ENCODE measurements at places on chromosomes 16 and 17.

DNA sequence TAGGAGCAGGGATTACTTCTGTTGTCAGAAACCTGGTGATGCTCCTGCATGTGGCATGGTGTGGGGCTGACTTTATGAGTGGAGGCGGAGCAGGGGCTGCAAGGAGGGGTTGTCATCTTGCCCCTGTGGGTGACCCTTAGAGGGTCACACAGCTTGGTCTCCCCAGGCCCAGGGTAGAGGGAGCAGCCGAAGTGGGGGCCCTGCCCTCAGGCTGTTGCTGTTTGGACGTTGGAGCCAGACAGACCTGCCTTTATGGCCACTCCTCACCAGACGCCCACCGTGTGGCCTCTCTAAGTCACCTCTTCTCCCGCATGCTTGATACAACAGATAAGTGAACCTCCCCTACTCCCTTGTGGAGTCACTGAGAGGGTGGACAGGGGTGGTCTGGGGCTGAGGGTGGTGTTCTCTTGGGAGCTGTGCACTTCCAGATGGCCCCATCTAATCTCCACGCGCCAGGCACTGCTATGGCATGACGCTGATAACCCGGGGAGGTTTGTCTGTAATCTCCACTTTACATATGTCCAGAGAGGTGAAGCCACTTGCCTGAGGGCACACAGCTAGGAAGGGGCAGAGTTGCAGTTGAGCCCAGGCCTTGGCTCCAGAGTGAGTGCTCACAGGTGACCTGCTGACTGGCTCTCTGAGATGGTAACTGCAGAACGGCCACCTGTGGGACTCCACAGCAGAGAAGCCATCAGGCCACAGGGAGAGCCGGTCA is 10.0 kb downstream of the MAP2K3 start:
- no peak for DNase-seq

GRCh38 chr16:20976576-20976975 is 76.0 kb downstream of the LYRM1 start:
- DNase-seq = no peak

GRCh38 chr17:14112407-14112806 is 43.1 kb downstream of the COX10 start:
- DNase-seq = no peak

DNA sequence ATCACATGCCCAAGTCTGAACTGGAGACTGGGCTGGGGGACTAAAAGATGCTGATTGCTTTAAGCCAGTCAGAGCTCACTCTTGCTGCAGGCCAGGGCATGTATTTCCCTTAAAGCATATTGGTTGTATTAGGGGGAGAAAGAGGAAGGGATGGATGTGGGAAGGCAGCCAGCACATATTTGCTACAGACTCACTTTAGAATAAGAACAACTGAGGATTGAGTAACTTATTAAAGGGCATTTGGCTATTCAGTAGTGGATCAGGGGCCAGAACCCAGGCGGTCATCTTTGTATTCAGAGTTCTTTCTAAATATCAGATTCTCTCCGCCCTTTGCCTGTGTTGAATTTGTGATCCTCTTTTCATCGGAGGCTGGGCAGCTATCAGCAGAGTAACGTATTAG is 231.7 kb downstream of the HAPSTR1 start:
- no peak for DNase-seq

DNA sequence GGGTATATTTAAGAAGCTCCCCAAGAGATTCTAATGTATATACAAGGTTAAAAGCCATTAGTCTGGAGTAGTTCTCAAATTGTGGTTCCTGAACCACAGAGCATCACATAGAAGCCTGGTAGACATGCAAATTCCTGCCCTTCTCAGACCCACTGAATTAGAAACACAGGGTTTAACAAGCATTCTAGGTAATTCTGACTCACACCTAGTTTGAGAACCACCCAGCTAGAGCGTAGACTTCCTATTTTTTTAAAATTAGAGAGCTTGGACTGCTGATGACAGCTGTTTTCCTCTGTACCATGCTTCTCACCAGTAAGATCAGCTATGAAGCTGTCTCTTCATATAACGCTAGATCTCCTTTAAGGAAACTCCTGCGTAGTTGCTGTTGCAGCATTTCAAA is 50.6 kb downstream of the HS3ST3B1 start:
- DNase-seq = no peak

- DNase-seq = no peak
Observed at GRCh38 chr16:88195269-88195705, 187.5 kb upstream of the ZNF469 start.

DNA sequence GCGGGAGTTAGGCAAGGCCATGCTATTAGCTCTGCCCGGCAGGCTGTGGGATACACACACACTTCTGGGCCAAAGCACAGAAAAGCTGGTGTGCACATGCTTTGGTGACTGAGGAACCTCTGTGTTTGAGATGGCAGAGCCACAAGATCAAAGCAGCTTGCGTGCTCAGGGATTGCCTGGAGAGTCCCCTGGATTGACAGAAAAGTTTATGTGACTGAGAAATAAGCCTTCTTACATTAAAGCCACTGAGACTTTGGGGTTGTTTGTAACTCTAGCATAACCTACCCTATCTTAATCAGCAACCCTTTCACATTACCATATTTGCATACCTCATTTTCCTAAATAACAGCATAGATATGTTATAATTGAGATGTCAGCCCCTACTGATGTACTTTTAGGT is 69.3 kb downstream of the MYO1D start:
- no peak for DNase-seq

DNA sequence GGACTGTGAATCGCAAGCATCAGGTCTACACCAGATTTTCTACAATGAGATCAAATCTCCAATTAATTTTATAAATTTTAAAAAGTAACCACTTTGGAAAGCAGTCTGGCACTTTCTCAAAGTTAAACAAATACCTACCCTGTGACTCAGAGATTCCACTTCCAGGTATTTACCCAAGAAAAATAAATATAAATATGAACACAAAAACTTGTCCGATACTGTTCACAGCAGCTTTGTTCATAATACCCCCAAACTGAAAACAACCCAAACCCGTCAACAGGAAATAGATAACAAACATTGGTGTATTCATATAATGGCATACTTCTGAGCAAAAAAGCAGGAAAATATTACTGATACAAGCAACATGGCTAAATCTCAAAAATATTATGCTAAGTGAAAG is 12.1 kb downstream of the ZDHHC7 start:
- no peak for DNase-seq

DNA sequence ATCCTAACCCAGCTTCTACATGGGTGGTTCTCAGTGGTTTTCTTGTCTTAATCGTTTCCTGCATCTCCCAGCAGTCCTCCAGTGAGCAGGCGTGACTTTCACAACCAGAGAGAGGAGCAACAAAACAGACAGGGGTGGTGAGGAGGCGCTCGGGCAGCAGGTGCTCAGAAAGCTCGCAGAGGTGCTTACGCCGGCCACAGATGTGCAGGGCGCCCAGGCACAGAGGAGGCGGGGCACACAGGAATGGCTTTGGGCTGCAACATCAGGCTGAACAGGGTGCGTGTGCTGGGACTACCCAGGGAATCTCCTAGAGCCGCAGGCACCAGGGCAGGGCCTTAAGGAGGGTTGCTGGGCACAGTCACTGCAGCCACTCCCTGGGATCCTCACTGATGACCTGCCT is 32.6 kb downstream of the KLHDC4 start:
- DNase-seq = no peak

DNA sequence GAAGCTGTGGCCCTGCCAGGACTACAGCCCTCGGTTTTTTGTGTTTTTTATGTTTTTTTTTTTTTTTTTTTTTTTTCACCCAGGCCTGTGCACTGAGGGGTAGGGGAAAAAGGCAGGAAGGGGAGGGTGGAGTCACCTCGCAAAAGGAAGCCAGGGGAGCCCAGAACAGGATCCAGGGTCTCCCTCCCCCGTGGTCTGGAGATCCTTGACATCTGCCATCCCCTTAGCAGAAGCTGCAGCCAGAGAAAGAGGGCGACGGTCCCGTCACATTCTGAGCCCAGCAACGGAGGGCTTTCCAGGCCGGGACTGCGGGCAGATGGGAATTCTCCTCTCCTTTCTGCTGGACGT is 29.1 kb upstream of the PHOSPHO1 start:
- DNase-seq = no peak

GRCh38 chr16:77433146-77433545 is 1.7 kb downstream of the ADAMTS18 start:
- no peak for DNase-seq

DNA sequence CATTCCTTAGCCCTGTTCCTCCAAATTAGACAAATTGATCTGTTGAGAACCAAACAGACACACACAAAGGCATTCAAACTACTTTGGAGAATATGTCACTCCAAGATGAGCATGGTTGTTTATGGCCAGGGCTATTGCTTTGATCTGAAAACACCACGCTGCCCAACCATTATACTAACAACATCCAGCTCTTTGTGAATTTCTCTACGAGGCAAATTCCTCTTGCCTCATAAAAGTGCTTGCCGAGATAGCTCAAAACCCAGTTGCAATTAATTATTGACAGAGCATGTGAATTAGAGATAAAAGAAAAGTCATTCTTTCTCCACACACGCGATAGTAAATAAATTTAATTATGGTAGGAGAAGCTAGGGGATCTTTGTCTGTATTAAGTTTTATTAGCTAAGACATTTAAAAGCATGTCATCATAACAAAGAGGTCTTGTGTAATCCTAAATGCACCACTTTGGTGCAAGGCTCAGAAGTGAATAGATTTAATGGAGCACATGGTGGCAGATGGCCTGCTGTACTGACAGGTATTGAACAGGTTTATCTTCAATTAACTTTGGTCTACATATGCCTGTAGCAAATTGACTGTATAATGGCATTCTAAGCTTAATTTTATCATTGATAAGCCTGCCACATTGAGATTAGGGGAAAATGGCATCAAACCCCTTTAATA is 441.8 kb downstream of the HS3ST4 start:
- no peak for DNase-seq

GRCh38 chr16:9102379-9102778 is 10.9 kb downstream of the HAPSTR1 start:
- no peak for DNase-seq

- DNase-seq = no peak
Observed at GRCh38 chr17:35313875-35314409, 59.5 kb downstream of the SLFN11 start.

DNA sequence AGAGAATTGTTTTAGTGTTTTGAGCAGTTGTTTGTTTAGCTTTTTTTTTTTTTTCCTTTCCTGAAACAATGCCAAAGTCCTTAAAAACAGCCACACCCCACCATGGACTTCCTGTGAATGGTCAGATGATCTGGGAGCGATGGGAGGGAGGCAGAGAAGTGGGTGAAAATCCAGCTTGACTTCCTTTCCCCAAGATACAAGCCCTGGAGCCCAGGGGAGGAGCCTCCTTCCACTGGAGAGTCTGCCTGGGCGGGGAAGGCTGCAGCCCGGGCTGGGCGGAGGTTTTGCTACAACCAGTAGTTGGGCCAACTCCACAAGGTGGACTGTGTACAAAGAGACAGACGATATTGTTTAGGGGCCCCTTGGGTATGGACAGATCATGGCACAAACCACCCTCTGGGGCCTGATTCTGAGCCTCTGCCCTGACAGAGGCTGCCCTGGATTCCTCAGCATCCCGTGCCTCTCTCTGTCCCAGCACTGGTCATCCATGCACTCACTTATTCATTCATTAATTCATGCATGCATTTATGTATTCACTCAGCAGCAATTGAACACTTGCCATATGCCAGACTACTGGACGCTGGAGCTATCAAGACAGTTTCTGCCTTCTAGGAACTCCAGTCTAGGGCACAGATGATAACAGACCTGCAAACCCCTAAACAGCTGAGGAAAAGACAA is 29.8 kb downstream of the WSB1 start:
- no peak for DNase-seq

GRCh38 chr17:39080421-39081078 is 70.9 kb downstream of the PLXDC1 start:
- DNase-seq = no peak

DNA sequence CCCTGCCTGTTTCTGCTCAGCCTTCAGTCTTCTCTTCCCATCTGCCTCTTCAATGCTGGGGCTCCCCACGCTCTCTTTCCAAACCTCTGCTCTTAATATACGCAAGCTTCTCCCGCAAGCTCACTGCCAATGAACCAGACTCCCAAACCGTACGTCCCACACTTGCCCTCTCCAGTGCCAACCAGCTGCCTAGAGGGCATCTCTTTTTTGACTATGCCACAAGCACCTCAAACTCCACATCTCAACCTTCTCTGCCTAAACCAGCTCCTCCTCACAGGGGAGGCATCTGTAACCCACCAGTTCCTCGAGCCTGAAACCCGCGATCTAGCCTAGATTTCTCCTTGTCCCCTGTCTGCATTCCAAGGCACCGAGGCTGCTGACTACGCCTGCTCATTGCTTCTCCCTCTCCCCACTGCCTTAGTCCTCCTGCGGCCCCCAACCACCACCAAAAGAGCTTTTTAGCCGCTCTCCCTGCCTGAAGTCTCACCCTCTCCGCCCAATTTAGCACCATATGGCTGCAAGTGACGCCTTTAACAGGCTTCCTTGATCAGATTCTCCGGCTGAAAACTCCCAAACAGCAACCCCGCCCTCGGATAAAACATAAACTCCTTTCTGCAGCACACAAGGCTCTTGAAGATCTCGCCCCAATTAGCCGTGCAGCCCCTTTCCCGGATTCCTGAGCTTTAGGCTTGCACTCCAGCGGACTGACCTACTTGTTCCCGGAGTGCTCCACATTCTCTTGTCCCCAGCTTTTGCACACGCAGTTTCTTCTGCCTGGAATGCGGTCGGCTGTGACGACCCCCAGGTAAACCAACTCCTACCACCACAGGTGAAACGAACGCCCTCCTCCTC is 1.5 kb downstream of the GGA2 start:
- DNase-seq = no peak

- no peak for DNase-seq
Observed at GRCh38 chr16:19289811-19290485, 4.4 kb downstream of the CLEC19A start.

GRCh38 chr17:82205720-82206508 is 6.7 kb downstream of the CCDC57 start:
- DNase-seq = peak; percentile 81

GRCh38 chr17:34598161-34598776 is 18.9 kb downstream of the TMEM132E start:
- no peak for DNase-seq

DNA sequence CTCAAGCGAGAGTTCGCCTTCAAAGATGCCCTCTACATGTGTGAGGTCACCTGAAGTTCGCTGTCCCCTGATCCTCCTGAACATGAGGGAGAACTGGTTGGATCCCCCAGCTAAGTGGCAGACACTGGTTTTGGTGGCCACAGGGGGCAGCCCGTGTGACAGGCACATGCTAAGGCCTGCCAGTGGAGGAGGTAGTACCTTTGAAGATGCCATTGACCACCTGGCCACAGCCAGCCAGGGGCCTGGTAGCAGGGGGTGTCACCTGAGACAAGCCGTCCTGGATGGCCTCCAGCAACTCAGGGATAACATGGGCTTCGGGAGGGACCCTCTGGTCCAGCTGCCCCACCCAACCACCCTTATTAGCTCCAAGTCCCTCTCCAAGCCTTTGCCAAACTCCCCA is 7.3 kb upstream of the ALDH3A1 start:
- DNase-seq = no peak

Measured in GM19239 (cell line).